ENCODE measurements at places on chromosomes 4 and X. TPM values are rescaled to one million over a fixed set of nuclear protein-coding genes. Genes with fewer than 3 reads are reported as not detected.

GRCh38 chr4:144399927-144400326 is 246.0 kb upstream of the HHIP start:
- peak; percentile 83 for DNase-seq

GRCh38 chrX:2819345-2820135 is 9.2 kb upstream of the GYG2 start:
- no peak for DNase-seq

The ADH1A gene
- total RNA-seq, result not detected

The PNMA6F gene
- not detected for total RNA-seq

The PSAPL1 gene
- total RNA-seq, result not detected

DNA sequence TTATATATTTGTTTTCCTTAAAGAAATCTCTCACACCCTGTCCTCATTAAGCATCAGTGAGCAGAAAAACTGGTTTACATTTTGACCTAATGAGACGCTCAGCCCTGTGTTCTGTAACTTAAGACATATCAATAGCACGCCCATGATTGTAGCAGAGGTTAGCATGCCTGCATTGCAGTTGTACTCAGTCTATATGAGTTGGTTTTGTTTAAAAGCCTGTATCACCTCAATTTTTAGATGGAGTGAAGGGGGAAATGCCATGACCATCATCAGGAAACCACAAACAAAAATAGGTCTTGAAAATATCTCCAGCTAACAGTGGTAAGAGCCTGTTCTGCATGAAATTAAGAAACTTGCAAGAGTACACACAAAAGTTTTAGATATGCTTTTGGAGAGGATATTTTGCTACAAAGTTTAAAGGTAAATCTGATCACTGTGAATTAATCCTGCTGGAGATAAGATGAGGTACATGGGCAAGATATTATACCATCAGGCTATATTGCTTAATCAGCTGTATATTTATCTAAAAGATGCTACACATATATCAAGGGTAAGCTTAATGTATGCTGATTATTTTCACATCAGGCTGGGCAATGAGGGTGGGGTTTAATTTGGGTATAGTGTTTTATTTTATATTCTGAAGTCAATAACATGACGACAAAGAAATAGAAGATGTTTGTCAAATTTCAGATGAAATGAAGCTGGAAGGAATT is 13.1 kb upstream of the COQ2 start:
- DNase-seq, result no peak

- no peak for DNase-seq
Observed at GRCh38 chr4:14299166-14299565, 671.6 kb upstream of the BOD1L1 start.

DNA sequence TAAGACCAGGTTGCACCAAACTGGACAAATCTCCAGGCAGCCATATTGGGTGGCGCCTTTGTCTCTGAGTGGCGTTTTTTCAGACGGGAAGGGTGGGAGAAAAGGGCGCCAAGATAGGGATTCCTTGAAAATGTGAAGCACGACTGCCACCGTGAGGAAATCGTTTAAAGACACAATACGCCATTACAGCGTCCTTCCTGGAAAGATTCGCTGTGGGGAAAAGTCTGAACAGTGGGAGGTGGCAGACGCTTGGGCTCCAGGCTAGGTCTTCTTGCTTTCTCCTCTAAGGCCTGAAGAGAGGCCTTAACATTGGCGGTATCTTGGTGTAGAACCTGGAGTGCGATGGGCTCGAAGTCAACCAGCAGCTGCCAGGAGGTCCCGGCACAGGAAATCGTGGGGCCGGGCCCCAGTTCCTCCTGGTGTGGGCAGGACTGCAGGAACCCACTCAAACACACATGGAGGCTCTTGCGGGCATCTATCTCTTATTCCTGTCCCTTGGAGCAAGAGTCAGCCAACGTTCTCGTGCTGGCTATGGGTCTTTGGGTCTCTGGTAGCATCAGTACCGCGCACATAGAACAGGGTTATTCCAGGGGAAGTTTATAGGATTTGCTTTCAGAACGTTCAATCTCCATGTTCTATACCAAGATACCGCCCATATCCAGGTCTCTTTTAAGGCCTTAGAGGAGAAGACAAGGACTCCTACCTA is 208.8 kb downstream of the OR13H1 start:
- DNase-seq, result no peak

The LEF1 gene
- total RNA-seq, result 55.5 TPM

DNA sequence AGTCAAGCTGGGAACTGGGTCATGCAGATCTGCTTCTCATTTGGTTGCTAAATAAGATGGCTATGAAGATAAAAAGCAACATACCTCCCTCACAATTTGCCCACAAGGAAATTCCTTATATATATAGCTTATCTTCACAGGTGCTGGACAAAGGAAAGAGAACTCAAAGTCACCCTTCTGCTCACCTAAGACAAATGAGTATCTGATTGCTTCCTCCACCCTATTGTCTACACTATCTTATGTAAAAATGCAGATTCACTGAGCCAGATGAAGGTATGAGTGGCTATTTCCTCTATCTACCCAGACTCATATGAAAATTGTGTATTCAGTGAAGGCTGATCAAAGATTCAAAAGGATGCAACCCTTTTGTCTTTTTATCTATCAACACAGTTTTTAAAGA is 50.8 kb downstream of the CHM start:
- DNase-seq, result no peak
